Head of caudate nucleus (tissue), 42 donors: ENCODE measurements at places on chromosomes 11 and 22.
A peak's percentile ranks its signal among the peaks of the same experiment; 100 is the strongest.

GRCh38 chr11:80843266-80843974 is 1402.6 kb upstream of the TENM4 start:
- no peak for DNase-seq

DNA sequence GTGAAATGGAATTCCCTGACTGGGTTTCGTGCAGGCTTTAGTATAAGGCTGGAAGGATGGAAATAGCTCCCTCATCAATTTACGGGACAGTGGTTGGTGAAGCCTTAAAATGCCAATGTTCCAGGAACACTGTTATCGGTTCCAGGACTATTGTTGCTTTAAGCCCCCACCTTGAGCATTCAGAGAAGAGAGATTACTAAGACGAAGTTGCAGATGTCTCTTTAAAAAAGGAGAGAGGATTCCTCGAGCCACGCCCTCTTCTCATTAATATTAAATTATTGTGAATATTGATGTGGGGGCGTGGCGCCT is 195 bp upstream of the CREB3L1 start:
- DNase-seq: no peak

DNA sequence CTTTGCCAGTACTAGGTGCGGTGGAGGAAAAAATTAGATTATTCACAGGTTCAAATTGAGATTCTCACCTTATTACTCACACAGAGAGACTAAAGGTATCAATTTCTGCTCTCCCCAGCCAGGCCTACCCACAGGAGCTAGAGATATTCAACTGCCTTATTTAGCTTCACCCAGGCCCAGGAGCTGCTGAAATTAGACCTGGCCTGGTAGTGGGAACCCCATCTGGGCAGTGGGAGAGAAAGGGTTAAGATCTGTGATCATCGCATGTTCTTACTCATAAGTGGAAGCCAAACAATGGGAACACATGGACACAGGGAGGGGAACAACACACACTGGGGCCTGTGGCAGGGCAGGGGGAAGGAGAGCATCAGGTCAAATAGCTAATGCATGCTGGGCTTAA is 20.9 kb upstream of the MICAL2 start:
- DNase-seq: no peak

- DNase-seq: no peak
These were observed 125.1 kb downstream of the TIMP3 start for GRCh38 chr22:32926600-32926999.

DNA sequence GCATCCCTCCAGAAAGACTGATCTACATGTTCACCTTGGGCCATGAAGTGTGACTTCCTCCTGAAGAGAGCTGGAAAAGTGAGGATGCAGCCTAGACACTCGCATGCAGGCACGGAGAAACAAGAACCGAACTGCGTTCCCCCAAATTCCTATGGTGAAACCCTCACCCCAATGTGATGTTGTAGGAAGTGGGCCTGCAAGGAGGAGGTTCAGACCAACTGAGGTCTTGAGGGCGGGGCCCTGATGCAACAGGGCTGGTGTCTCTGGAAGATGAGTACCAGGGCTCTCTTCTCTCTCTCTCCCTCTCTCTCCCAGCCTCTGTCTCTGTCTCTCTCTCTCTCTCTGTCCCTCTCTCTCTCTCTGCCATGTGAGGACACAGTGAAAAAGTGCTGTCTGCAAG is 501.1 kb downstream of the BRD1 start:
- no peak for DNase-seq

DNA sequence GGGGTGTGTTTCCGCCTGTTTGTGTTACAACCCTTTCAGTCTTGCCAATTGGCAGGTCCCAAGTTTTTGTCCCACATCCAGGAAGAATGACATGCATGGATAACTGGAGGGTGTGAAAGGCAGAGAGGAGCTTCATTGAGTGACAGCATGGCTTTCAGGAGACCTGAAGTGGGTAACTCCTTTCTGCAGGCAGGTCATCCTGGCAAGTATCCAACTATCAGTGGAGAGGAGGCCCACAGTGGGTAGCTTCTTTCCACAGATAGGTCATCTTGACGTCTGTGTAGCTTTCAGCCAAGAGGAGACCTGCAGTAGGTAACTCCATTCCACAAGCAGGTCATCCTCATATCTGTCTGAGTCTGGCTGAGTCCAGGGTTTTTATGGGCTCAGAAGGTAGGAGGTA is 1268.8 kb upstream of the CNTN5 start:
- no peak for DNase-seq

DNA sequence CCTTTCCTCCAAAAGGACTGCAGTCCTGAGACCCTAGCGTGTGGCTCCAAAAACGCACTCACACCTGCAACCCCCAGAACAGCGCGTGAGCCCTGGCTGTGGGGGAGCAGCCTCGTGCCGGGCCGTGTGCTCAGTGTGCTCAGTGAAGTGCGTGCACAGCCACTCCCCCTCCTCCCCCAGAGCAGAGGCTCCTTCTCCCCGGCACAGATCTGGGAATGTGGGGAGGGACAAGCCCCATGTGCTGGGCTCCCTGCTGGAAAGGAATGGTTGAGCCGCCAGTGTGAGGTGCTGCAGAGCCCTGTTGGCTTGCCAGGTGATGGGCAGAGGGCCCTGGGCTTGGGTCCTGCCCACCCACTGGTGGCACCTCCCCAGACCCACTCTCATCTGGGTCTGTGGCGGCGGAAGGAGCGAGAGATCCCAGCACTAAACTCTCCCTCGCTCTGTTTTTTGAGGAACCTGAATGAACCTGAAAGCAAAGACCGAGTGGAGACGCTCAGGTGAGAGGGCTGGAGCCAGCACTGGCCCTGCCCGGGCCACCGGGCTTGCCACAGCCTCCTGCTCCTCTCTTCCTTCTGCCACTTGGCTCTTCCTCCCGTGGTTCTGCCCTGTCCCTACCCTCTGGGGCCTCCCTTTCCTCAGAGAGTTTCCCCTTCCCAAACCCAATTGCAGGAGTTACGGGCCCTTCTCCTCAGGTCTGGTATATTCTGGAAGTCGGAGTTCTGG is 9.0 kb downstream of the RCOR2 start:
- DNase-seq: peak; percentile 70

DNA sequence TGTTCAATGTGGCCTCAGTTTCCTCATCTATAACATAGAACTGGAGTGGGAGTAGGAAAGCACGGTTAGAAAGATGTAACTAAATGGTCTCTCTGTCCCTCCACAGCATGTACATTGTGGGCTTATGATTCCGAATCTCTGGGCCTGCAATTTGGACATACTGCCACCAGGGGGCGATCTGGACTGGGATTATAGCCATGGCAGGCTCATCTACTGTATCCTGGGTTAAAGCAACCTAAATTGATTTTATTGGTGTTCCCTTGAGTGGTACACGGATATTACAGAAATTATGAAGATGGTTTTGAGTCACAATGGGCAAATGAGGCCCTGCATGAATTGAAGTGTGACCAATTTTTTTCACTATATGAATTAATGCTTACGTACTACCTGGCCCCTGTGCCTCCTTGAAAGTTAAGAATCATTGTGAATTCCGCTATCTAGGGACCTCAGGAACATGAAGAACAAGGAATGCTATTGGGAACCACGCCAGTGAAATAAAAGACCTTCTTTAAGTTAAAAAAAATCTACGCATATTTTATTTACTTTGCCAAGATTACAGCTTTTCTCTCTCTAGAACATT is 32.9 kb downstream of the TST start:
- no peak for DNase-seq

GRCh38 chr22:48075604-48076003 is 1313.2 kb downstream of the TBC1D22A start:
- DNase-seq: no peak

DNA sequence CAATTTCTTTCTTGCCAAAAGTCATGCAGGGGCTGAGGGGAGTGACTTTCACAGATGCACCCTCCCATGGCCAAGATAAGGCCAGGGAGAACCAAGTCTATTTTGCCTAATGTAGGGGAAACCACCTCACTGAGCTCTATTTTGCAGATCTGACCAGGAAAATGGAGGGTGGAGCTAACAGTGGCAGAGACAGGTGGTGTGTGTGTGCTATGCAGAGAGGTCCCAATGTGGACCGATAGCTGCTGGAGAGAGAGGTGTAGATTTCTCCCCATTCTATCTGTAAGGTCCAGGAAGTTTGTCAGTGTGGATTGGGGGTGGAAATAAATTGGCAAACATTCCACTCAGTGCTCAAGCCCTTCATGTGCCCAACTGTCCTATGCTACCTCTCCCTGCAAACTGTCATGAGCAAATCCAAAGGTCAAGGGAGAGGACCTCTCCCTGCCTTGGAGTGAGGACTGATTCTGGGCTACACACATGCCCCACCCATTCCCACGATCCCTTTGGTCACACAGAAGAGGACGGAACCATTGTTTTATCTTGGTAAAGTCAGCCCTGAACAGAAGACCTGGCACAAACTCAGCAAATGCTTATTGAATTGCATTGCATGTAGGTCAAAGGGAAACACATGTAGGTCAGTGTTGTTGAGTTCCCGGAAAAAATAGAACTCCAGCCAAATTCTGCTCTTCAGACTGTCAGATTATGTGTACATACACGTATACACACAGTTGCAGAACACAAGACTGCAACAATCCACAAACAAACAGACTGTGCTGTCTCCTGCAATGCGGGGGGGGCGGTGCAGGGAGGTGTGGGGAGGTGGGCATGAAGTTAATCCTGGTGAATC is 65.9 kb downstream of the C11orf58 start:
- no peak for DNase-seq

- DNase-seq: no peak
These were observed 37.5 kb downstream of the C11orf91 start for GRCh38 chr11:33663121-33663520.

DNA sequence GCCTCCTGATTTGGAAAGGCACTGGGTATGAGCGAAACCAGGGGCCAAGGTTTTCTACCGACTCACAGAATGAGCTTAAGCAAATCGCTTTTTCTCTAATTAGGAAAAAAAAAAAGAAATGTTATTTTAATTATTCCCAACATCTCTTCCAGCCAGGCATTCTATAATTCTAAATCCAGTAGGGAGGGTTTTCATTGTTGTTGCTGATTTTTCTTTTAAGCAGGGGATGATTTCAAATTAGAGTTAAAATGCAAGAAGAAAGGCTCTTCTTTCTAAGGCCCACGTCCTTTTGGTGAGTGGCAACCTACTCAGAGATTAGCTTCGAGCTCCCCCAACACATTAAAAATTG is 8.9 kb downstream of the MYH9 start:
- DNase-seq: no peak

- no peak for DNase-seq
These were observed 559.1 kb downstream of the FAM181B start for GRCh38 chr11:82174610-82175009.

- no peak for DNase-seq
These were observed 25.2 kb downstream of the HIRA start for GRCh38 chr22:19406281-19406811.

DNA sequence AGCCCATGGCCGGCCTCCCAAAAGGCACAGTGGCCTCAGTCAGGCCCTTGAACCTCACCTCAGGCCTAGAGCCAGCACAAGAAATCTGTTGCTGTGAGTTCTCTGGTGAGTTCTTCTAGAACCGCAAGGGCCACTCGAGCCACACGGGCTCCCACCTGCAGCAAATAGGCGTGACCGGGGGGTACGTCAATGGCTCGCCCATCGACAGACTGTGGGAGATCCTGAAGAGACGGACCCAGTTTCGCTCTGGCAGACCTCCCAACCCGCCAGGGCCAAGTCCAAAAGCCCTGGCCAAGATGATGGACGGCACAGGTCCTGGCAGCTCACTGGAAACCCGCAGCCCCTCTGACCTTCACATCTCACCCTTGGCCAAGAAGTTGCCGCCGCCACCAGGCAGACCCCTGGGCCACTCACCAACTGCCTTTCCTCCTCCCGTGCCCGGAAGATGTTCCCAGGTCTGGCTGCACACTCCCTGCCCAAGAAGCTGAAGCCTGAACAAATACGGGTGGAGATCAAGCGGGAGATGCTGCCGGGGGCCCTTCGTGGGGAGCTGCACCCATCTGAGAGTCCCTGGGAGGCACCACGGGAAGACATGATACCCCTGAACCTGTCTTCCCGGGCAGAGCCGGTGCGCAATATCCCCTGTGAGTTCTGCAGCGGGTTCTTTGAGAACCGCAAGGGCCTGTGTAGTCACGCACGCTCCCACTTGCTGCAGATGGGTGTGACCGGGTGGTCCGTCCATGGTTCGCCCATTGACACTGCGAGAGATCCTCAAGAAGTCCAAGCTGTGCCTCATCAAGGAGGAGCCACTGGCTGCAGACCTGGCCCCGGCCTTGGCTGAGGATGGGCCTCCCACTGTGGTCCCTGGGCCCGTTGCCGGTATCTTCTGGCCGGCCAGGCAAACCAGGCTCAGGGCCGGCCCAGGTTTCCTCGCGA is 544.2 kb upstream of the CCDC179 start:
- no peak for DNase-seq

- no peak for DNase-seq
These were observed 589.3 kb downstream of the INSC start for GRCh38 chr11:15704064-15704463.

- DNase-seq: peak; percentile 25
These were observed 17.4 kb upstream of the CSNK2A3 start for GRCh38 chr11:11370255-11370961.

GRCh38 chr22:37533995-37534394 is 14.8 kb upstream of the CARD10 start:
- DNase-seq: no peak

DNA sequence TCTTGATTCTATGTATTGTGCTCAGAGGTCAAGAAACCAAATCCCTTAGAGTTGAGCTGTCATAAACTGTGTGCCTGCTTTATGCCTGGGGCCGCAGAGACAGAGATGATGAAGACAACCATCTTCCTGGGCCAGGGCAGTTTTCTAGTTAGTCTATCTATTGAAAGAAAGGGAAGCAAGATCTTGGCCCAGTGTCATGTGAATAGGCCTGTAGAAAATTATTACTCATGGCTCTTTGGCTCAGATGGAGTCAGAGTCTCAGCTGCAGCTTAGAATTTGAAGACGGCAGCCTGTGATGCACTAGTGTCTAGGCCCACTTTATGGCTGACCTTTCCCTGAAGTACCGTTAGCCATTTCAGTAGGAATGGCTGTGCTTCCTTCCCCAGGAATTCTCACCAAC is 112.0 kb downstream of the DBX1 start:
- no peak for DNase-seq

DNA sequence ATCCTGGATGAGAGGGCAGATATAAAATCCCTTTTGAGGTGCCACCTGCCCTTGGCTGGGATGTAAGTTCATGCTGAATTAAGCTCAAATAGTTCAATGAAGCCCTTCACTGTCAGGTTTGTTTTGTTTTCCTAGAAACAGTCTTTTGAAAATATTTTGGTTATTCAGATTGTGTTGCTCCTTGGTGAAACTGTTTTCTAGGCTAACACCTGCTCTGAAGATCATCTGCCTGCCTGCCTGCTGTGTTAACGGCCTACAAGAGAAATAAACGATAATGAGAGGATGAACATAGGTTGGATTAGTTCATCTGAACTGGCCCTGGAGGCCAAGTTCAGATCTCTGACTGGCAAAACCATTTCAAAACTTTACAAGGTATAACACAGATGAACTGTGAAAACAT is 67.4 kb downstream of the ZBTB44 start:
- DNase-seq: no peak

DNA sequence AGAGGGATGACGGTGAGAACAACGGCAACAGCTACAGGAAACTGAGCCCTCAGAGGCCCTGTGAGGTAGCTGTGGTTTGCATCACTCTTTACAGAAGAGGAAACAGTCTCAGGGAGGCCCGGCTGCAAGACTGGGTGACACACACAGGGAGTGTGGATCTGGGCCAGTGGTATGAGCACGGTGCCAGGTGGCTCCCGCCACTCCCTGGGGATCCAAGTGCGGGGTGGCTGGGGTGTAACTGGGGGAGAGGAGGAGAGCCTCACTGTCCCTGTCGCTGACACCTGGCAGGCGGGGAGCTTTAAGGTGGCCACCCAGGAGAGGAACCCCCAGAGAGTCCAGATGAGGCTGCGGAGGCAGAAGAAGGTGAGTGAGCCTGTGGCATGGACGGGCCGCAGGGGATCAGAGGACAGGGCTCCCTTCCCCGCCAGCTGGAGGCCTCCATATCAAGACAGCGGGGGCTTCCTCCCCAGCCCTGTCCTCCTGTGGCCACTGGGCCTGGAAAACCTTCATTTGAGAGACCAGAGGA is 5.6 kb downstream of the RGL4 start:
- DNase-seq: no peak
